ENCODE measurements at places on chromosomes 5 and 9.

- no peak for DNase-seq
Measured at GRCh38 chr5:133779828-133780475, 167.6 kb upstream of the FSTL4 start.

DNA sequence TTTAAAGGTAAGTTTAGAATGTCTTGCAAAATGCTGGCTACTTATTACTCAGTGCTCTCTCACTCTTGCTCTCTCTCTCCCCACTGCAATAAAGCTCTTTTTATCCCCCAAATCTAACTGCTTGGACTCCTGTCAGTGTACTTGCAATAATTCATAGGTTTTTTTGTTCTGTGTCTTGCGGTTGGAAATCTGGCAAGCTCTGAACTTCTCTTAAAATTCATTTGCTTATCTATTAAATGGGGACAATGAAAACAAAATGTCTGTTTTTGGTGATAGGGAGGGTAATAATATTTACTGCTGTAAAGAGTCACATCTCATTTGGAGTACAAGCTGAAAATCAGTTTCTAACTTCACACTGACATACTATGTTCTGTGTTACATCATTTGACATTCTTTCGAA lies 18.7 kb upstream of the OR13D1 start:
- no peak for DNase-seq

DNA sequence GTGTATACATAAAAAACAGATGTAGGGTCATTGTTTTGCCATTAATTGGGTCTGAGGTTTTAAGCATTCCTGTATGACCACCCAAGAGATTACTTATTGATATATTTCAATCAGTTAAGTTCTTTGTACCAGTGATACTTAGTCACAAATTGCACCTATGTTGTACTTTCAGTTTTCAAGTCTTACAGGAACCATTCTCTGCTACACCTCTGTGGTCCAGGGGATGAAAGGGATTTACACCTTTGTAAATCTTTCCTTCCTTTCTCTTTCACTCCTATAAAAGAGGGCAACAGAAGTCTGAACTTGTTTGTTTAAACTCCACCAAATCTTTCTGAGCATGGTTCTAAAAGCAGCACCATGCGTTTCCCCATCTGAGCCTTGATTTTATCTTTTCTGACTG lies 86.1 kb downstream of the DEPDC1B start:
- DNase-seq, result no peak

GRCh38 chr9:93091453-93092081 lies 4.5 kb upstream of the CARD19 start:
- DNase-seq, result no peak

DNA sequence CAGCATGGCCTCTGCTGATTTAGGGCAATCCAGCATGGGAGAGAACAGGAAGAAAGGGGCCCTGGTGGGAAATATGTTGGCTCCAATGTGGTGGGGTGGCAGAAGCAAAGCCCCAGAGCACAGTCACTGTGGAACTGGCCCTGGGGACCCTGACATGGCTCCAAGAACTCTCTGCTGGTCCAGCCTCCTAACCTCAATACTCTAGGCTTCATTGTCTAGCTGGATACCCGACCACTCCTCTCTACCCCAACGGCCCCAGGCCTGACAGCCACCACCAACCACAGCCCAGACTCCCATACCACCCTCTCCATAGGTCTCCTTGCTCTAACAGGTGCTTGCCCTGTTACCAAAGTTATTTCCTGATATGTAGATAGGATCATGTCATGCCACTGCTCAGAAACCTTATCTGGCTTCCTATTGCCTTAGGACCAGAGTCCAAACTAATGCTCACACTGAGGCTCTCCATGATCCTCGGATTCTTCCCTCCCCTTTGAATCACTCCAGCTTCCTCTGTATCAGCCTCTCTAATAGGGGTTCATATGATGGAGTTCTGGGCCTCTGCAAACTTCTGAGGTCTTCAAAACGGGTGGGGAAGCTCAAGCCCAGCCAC lies 12.9 kb downstream of the ACSL6 start:
- DNase-seq, result no peak

DNA sequence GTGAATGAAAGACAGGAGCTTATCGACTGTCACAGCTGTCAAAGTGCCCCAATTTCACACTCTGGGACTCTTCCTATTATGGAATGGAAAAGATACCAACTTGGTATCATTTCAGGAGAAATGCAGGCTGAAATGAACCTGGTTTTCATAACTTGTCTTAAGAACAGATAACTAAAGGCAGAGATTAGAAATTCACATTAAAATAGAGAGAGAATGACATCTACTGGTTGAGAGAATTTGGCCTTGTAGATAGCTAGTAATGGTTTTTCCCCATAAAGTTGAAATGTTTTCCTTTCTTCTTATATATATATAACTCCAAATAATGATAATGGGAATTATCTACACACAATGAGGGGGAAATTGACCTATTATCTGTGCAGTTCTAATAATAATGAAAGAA lies 600.2 kb upstream of the CCNG1 start:
- DNase-seq, result no peak

- DNase-seq, result peak; percentile 57
Measured at GRCh38 chr5:79689541-79690466, at the start of gene CMYA5. CMYA5 (plus strand) TSS chr5:79689836; CDS start chr5:79689908, 72 bp downstream.

- no peak for DNase-seq
Measured at GRCh38 chr9:17065062-17065461, 69.8 kb upstream of the CNTLN start.

DNA sequence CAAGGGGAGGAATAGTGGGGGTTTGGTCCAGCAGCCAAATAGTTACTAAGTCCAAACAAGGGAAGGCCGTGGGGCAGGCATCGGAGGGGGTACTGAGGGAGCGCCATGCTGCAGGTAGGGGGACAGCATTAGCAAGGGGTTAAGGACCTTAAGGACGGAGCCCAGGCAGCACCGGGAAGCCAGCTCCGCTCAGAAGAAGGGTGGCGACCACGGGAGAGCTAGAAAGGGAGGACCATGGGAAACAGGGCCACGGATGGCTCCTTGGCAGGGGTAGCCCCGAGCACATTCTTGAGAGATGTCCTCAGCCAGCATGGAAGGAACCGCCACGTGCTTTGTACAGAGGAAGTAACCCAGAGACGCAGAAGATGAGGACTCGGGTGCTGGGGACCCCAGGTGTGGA lies 76.2 kb upstream of the STXBP1 start:
- no peak for DNase-seq

DNA sequence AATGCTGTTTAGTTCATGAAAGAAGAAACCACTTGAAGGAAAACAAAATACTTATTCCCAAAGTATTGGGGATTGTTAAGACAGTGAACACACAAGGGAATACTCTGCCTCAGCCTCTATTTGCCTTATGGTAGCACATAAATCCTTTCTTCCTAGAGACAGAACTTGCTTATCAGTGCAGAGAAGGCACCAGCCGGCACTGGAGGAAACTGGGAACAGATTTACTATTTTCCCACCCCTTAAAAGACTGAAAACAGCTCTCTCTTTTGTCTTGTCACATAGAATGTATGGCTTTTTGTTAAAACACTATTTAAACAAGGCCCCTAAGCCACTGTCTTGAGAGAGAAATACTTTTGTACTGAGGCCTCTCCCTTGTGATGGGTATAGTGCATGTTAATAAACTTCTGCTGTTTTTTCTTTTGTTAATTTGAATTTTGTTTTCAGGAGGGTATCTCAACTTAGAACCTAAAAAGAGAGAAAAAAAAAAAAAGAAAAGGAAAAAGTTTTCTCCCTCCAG lies 40.7 kb upstream of the EDIL3 start:
- no peak for DNase-seq

DNA sequence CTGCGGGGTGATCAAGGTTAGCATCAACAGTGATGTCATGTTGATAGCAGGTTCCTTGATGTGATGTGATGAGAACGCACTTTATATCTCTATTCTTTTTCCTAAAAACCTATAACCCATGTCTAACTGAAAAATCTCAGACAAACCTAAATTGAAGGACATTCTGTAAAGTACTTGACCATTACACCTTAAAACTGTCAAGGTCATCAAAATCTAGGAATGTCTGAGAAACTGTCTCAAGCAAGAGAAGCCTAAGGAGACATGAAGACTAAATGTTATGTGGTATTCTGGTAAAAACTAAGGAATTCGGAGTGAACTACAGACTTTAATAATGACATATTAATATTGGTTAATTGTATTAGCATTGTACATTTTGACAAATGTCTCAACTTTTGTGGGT lies 170.0 kb downstream of the AOPEP start:
- DNase-seq, result no peak

DNA sequence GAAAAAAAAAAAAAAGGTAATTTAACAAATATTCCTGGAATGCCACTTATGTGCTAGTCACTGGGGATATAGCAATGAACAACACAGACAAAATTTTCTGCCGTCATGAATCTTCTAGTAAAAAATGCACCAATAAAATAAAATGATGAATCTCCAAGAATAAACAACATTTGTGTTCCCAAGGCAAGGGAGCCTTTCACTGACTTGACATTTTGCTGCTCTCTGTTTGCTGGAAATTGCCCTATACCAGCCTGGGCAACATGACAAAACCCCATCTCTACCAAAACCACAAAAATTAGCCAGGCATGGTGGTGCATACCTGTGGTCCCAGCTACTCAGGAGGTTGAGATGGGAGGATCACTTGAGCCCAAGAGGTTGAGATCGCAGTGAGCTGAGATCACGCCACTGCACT lies 64.5 kb upstream of the ERBIN start:
- no peak for DNase-seq

DNA sequence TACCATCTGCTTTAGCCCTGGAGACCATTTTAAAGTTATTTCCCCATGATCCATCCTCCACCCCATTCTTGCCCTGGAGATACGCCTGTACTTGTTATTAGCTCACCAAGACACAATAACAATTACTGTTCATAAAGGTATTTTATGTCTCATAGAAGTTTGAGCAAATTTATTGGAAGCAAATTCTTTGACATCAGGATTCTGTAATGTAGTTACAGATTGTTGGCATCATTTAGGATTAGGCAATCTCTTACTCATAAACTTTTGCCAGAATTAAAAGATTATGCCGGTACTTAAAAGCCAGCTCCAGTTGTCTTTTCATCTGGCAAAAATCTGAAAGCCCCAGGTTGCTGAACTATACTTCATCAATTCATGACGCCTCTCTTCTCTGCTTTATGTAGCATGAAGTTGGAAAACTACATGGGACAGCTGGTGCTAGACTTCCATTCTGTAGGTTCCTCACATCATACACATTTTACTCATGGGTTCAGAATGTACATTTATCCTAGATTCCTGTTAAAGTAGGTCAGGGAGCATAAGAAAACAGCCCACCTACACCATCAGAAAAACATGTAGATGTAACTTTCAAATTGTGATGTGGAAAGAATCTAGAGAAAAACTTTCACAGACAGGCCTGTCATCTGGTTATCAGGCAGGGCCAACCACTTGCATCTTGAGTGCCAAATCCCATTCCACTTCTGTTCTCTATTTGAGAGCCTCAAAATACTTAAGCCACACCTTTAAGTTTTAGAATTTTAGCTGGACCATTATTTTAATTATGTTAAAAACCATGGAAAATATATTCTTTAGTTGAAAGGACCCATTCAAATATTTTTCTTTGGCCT lies 14.0 kb downstream of the ATP10B start:
- DNase-seq, result no peak

GRCh38 chr5:137741718-137742117 lies 5.8 kb upstream of the KLHL3 start:
- no peak for DNase-seq

GRCh38 chr9:81317939-81318338 lies 371.4 kb downstream of the TLE1 start:
- no peak for DNase-seq

DNA sequence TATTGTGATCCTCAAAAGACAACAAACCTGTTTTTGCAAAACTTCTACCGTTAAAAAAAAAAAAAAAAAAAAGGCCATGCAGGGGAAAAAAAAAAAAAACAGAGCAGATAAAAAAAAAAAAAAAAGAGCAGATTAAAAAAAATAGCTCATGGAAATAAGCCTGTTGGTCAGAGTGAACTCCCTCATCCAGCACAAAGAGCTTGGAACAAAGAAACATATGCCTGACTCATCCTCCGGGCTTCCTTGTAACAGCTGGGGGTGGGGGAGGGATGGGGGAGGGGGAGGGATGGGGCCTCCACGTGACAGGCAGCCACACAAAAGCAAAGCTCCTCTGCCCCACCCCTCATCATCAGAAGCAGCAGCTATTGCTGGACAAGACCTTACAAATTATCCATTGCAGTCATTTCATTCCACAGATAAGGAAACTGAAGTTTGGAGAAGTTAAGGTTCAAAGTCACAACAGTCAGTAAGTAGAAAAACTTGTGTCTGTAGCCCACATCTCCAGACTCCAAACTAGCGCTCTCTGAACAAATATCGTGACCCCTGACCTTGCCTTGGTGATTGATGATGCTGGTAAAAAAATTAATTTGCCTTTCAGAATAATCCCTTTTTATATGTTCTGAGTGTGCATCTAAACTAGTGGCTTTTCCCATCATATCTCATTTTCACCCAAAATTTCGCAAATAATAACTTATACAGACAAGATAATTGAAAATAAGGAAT lies 38.9 kb downstream of the SLC35D2 start:
- no peak for DNase-seq

DNA sequence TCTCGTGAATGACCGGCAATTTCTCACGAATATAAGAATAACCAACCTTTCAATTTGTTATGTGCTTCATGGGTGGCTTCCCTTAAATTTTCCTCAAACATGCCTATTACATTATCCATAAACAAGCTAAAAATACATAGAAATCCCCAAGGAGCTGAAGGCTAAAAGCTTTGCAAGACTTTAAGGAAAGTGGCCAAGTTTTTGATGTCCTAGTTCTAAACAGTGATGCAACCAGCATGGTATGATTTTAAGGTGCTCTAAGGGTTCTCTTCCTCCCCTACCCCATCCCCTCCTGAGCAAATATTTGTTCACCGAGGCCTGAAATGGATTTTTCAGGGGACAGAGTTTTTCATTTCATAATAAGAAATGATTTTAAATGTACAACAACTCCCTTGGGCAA lies 79.8 kb downstream of the RGS7BP start:
- DNase-seq, result no peak

GRCh38 chr5:27876071-27876470 lies 837.7 kb upstream of the CDH9 start:
- no peak for DNase-seq

- no peak for DNase-seq
Measured at GRCh38 chr9:34555500-34555899, 32.7 kb upstream of the ENHO start.

GRCh38 chr9:20353524-20353923 lies 268.8 kb downstream of the MLLT3 start:
- DNase-seq, result no peak

DNA sequence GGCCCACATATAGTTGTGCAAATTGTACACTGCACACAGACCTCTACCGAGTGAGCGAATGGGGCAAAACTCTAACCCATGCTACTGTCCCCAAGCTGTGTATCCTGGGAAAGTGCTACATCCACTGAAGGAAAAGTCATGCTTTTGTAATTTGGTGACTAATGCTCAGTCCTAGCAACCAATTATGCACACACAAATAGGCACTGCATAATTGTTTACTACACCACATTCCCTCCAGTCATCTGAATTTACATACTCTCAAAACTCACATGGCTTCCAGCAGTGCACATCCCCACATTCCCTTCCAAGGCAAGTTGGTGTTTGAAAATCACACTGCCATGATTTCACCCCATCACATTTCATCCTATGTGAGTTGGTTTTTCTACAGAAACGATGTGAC lies 125.9 kb upstream of the OSMR start:
- DNase-seq, result no peak
